ENCODE measurements at places on chromosomes 4 and X. TPM values are rescaled to one million over a fixed set of nuclear protein-coding genes. Genes with fewer than 3 reads are reported as not detected.

Gene NAAA
- 21.3 TPM for total RNA-seq

Gene CXCL3
- 8.7 TPM for total RNA-seq

Gene PHEX
- 0.75 TPM for total RNA-seq

Gene SULT1E1
- total RNA-seq = not detected

Gene ESX1
- not detected for total RNA-seq

Gene MAGEA4
- not detected for total RNA-seq

Gene RAB39B
- total RNA-seq = 0.06 TPM

Gene SLC7A11
- 6.1 TPM for total RNA-seq

Gene SORBS2
- total RNA-seq = 4.2 TPM

Gene SATL1
- not detected for total RNA-seq

Gene TRPC5OS
- total RNA-seq = not detected

Gene TEX13D
- not detected for total RNA-seq

Gene GJB1
- not detected for total RNA-seq

Gene FAM9B
- total RNA-seq = 0.06 TPM

Gene RTL9
- 0.11 TPM for total RNA-seq

Gene OPRPN
- not detected for total RNA-seq

Gene CLTRN
- total RNA-seq = not detected

Gene MAGEA2B
- total RNA-seq = not detected

Gene NDUFB11
- 49.2 TPM for total RNA-seq

Gene STATH
- not detected for total RNA-seq

Gene BST1
- 1.0 TPM for total RNA-seq

Gene TIGD4
- 0.63 TPM for total RNA-seq

Gene MXRA5
- total RNA-seq = 0.13 TPM

Gene PABPC1L2A
- total RNA-seq = not detected

Gene RGN
- total RNA-seq = not detected

Gene MUC7
- total RNA-seq = not detected

Gene CT45A5
- total RNA-seq = not detected

Gene HPGDS
- not detected for total RNA-seq

Gene DAPP1
- total RNA-seq = not detected

Gene AMER1
- 1.8 TPM for total RNA-seq

Gene FRMD7
- not detected for total RNA-seq

Gene RS1
- total RNA-seq = not detected

Gene ATP1B4
- total RNA-seq = not detected

Gene GAGE12H
- total RNA-seq = not detected

All from LHCN-M2 (cell line).